ENCODE measurements at places on chromosomes 6 and 20.

DNA sequence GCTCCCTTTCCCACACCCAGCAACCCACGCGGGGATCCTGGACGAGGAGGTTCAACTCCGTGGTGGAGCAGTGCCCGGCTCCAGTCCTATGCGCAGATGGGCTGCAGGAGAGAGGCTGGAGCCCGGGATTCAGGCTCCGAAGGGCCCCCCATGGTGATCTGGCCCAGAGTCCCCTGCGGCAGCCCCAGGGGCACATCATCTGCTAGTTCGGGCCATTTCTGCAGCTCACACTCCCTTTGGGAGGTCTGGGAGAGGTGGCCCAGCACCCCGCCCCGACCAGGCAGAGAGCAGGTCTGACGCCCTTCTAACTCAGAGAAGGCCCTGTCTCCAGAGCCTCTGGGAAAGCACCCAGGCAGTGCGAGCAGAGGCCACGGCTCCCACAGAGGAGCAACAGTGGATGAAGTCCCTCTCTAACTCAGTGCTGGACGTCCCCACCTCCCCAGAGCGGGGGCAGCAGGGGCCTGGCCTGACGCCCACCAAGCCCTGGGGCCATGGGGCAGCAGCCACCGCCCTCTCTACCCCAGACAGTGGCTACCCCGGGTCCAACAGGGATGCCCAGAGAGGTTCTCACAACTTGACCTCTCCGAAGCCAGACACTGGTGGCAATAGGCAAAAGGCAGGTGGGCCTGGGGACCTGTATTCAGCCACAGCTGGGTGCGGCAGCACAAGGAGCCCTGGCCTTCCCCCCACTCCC lies 3.3 kb downstream of the KCNQ2 start:
- no peak for DNase-seq

DNA sequence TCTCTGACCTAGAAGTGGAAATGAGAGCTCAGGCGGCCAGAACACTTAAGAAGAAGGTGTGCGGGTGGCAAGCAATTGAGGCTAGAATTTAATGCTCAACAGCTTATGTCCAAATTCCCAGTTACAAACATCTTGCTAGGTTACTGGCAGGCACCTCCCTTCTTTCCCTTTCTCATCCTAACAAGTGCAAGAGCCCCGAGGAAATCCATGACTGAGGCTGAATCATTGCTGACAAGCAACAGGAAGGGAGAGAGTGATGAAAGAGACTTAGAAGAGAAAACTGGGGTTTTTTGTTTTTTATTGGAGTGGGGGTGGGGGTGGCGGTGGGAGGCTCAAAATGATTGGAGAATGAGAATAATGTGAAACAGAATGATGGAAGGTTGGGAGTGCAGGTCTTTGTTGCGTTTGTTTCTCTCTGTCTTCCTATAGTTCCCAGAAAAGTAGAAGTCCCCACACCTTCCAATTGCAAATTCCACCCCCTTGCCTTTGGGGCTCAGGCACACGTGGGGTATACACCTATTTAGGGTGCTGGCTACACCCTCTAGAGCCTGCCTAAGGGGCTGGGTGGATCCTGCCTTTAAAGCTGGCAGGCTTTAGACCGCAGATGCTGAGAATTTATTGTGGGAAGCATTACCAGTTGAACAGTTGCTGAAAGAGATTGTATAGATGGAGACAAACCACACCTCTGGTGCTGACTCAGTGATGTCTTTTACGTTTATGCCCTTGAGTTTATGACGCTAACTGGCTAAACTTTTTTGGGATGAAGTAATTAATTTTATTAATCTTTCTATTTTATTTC lies 1.4 kb downstream of the FAM83B start:
- DNase-seq, result no peak

GRCh38 chr6:21611485-21611884 lies 17.9 kb downstream of the SOX4 start:
- DNase-seq, result no peak

DNA sequence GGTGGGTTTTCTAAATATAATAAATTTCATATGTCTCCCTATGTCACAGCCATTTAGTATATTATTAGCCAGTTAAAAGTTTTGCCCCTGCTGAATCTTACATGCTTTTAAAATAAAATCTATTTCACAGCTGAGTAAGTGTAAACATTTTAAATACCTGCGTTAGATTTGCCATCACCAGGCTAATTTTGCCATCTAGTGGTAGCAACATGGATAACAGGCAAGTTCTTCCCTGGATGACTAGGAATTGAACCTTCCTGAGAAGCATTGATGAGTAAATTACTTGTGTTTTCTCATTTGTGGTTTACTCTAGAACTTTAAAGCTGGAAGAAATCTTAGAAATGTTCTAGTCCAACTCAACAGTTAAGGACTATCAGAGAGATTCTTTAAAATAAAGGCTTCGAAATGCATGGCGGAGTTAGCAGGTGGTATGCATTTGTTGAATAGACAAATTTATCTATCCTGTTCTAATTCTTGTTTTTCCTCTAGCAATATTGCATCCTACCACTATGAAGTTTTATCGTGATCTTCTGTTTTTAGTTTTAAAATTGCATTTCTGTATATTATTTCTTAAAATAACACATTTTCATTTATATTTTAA lies 2.6 kb downstream of the PRSS35 start:
- DNase-seq, result no peak

DNA sequence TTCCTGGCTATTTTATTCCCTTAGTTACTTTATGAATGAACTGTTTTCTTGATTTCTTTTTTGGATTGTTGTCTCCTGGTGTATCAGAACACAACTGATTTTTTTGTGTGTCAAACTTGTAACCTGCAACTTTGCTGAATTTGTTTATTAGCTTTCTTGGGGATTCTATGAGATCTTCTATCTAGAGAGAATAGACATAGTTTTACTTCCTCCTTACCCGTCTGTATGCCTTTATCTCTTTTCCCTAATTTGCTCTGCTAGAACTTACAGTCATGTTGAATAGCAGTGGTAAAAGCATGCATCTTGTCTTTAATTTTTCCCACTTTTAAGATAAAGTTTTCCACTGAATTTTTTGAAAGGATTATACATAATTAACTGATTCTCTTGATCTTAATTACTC lies 13.2 kb downstream of the RNF146 start:
- no peak for DNase-seq

- no peak for DNase-seq
Observed at GRCh38 chr6:144845186-144845585, 560.1 kb downstream of the UTRN start.

DNA sequence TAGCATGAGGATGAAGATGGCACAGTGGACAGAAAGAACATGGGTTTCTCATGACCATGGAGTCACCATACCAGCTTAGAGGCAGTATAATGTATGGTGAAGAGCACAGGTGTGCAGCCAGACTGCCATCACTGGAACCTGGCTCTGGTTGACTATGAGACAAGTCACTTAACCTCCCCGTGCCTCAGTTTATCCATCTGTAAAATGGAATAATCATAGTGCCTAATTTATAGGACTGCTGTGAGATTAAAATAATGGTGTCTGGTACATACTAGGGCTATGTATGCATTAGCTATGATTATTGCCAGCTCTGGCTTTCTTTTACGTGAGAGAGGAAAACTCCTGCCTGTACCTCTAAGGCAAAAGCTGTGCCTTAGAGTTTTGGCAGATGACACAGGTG lies 19.4 kb downstream of the SLC35B3 start:
- no peak for DNase-seq

DNA sequence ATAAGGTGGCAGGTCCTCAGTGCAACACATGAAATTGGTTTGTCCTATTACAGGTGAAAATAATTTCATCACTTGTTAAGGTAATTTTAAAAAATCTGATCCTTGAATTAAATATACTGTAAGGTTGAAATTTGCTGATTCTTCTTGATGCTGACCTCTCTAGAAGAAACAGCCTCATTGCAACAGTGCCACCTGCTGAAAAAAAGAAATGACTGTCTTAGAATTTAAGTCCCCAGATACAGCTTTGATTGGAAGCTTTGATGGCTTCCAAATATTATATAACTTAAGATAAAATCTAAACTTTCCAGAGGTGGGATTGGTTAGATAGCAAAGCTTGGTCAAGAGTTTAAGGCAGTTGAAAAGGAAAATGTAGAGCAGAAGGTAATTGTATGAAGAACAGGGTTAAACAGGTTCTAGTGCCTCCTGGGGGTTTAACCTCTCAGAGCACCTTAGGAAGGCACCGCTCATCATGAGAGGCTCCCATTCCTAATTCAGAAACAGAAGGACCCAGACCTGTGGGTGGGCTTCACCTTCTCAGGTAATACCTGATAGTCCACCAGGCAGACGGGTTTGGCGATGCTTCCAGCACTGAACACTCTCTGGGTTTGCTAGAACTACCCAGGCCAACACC lies 401.0 kb downstream of the PAX1 start:
- no peak for DNase-seq

- no peak for DNase-seq
Observed at GRCh38 chr20:48717095-48717672, 110.6 kb downstream of the PREX1 start.

Data from activated effector memory CD4-positive, alpha-beta T cell treated with Interleukin-2 at 50 U/mL for 16 hours (primary cell).